Large intestine (tissue), 12 donors: ENCODE measurements at places on chromosomes 6 and 20.
A peak's percentile ranks its signal among the peaks of the same experiment; 100 is the strongest.

GRCh38 chr6:154301839-154302752 is 54.5 kb downstream of the IPCEF1 start:
- DNase-seq: no peak

GRCh38 chr6:10487668-10488327 is 33.4 kb upstream of the GCNT2 start:
- DNase-seq: no peak

DNA sequence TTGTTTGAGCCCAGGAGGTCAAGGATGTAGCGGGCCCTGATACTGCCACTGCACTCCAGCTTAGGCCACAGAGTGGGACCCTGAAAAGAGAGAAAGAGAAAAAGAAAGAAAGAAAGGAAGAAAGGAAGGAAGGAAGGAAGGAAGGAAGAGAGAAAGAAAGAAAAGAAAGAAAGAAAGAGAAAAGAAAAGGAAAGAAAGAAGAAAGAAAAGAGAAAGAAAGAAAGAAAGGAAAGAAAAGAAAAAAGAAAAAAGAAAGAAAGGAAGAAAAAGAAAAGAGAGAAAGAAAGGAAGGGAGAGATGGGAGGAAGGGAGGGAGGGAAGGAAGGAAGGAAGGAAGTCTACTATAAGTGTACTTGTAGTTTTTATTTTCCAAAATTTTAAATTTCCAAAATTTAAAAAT is 42.2 kb upstream of the AKAP12 start:
- no peak for DNase-seq

- no peak for DNase-seq
Measured at GRCh38 chr6:5305968-5306626, 44.8 kb downstream of the FARS2 start.

DNA sequence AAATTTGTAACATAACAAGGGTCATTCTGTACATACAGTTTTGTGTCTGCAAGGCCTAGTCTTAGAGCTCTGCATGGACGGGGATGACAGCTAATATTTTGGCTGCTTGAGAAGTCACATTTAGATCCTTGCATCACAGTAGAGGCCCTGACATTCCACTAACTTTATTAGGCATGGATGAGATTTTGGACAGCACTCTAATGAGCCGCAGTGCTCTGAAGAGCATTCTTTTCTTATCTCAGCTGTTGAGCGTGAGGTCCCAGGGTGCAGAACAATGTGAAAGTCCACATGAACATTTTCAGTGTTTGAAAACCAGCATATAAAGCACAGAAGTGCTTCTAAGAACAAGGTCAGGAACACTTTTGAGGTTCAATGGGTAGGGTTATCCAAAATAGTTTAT is 58.9 kb downstream of the IPCEF1 start:
- DNase-seq: no peak

- DNase-seq: no peak
Measured at GRCh38 chr20:52974179-52974594, 2.0 kb downstream of the TSHZ2 start.

GRCh38 chr6:2998998-2999617 is 586 bp upstream of the NQO2 start:
- peak; percentile 96 for DNase-seq
